SK-N-SH (cell line): ENCODE measurements at places on chromosomes 6 and 20. TPM values are rescaled to one million over a fixed set of nuclear protein-coding genes. Genes with fewer than 3 reads are reported as not detected.

DNA sequence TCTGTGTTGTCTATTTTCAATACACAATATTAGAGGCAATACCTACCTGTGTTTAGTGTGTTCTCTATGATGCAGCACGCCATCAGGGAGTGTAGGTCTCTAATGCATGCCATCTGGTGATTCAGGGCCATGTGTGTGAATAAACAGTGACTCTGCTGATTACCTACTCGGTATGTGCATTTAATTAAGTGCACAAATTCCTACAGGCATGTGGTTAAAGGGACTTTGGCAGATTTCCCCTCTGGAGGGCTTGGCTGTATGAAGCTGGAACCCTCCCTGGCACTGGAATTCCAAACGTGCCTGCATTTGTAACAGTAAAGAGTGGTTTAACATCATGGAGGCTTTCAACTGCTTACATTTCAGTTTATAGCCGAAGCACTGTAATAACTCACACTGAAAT, 401.5 kb upstream of the SASH1 start:
- no peak for DNase-seq

GRCh38 chr20:60494476-60494875, 536.3 kb downstream of the CDH26 start:
- DNase-seq, result no peak

GRCh38 chr6:76810286-76810685, 653.0 kb downstream of the HTR1B start:
- DNase-seq, result no peak

DNA sequence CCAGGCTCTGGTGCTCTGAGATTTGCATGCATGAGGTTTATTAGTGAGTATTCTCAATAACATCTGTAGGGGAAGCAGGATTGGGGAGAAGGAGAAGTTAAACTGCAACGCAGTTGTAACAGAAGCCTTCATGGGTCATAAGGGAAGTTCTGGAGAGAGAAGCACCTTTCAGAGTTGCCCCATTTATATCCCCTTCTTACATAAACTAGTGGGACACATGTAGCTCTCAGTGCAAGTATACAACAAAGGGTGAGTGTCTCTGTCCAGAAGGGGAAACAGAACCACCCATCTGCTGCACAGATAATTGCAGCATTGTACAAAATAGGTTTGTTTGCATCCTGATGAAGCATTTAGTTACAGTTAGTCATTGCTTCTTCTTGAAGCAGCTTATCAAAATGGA, 4.3 kb upstream of the ADGB start:
- no peak for DNase-seq

Gene CD93
- 0.02 and 0.03 TPM in 2 replicates for polyA plus RNA-seq

Gene TNXB
- polyA plus RNA-seq, result 0.48 and 0.55 TPM in 2 replicates
